NCI-H1048 (cell line): ENCODE measurements at places on chromosomes 16 and 17.
A peak's percentile ranks its signal among the peaks of the same experiment; 100 is the strongest.

GRCh38 chr17:71444078-71444477, 676.7 kb upstream of the SOX9 start:
- DNase-seq = no peak

GRCh38 chr16:49337814-49338350, 35.7 kb upstream of the C16orf78 start:
- no peak for DNase-seq

DNA sequence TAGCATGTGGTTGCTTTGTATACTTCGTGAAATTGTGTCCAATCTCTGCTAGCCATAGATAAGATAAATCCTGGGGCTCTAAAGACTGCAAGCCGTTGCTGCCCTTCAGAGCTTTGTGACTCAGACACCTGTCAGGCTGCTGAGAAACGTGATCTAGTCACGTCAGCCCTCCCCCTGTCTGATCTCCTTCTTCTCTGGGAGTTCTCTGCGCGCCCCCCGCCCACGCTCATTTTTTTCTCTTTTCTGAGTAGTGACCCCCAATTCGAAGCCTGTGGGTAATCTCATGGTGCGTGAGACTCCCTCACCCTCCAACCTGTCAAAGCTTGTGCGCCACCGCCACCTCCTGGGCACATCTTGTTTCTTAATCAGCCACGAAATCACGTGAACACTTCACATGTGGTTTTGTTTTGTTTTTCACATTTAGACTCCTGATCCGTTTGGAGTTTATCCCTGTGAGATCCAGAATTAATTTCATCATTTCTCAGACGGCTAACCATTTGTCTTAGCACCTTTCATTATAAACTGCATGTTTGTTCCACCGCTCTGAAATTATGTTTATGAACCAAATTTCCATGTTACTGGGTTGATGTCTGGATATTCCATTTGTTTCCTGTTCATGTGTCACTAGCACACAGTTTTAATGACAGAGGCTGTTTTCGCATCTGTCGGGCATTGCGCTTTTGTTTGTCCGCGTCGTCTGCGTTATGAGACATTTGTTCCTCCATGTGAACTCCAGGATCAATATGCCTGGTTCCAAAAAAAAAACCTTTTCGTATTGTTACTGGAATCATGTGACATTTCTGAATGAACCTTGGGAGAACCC, 977 bp upstream of the ZNF778 start:
- no peak for DNase-seq

DNA sequence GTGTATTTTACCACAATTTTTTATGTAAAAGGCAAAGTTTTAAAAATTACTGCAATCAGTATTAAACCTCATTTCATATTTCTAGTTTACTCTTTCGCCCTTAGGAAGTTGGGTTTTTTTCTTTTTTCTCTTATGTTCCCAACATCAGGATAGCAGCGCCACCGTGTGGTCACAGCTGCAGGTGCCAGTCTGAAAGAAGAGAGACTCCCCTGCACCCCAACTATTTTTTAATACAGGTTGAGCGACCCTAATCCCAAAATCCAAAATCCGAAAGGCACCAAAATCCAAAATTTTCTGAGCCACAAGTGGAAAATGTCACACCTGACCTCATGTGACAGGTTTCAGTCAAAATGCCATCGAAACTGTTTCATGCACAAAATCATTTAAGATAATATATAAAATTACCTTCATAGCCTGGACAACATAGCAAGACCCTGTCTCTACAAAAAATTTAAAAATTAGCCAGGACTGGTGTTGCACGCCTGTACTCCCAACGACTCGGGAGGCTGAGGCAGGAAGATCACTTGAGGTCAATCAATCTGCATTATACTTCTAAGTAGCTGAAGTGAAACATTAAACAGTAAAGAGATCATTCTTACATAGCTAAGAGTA, 21.8 kb upstream of the ASGR2 start:
- DNase-seq = peak; percentile 49

DNA sequence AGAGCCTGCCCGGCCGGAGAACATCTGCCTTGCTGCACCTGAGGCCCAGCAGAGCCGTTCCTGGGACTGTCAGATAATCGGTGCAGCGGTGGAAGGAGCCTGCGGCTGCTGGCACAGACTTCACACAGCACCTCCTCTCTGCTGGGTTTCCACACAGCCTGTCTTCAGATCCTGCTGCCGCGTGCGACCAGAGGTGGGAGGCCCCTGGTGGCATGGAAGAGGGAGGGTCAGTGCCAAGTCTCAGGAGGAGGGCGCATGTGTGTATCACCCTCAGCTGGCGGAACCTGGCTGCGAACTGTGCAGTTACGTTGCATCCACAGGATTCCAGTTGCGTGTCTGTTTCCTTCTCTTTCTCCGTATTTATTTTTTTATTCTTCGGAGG, 3.3 kb downstream of the CDK5R1 start:
- no peak for DNase-seq

- DNase-seq = no peak
These were observed 3.8 kb downstream of the ARHGDIA start for GRCh38 chr17:81867170-81867990.

- DNase-seq = no peak
These were observed 77.2 kb downstream of the SNX11 start for GRCh38 chr17:48184721-48185120.

- DNase-seq = no peak
These were observed 7.8 kb downstream of the IRX5 start for GRCh38 chr16:54938212-54939028.

DNA sequence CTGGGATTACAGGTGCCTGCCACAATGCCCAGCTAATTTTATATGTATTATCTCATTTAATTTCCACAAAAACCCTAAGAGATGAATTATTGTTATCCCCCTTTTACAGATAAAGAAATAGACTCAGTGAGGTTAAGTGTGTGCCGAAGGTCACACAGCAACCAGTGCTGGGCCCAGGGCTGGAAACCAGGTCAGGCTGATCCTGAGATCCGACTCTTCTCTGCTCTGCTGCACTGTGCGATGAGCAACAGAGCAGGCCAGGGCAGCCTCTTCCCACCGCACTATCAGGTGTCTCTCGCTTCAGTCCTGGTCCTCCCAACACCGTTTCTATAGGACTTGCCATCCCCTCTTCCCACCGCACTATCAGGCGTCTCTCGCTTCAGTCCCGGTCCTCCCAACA, 24.8 kb downstream of the GINS3 start:
- no peak for DNase-seq

DNA sequence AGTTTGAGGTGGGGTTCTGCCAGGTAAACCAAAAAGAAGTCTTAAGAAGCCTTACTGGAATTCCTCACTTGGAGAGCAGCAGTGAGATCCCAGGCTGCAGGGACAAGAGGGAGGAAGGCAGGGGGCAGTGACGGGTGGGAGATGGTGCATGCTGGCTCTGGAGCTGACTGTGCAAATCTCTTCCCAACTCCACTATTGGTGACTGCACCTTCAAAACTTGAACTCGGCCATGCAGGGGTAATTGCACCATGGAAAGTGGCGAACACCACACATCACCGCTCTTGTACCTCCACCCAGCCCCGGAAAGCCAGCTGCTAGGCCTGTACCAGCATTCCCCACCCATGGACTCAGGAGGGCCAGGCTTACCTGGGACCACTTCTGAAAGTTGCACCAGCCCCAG, 51.4 kb upstream of the CDR2 start:
- DNase-seq = no peak

- DNase-seq = no peak
These were observed 1.1 kb downstream of the SPECC1 start for GRCh38 chr17:20010099-20010863.

GRCh38 chr16:53041320-53042051, 11.2 kb downstream of the CHD9NB start:
- no peak for DNase-seq

- no peak for DNase-seq
These were observed 195.0 kb upstream of the MAF start for GRCh38 chr16:79795556-79795955.

- no peak for DNase-seq
These were observed 22.7 kb downstream of the NXN start for GRCh38 chr17:956905-957304.

DNA sequence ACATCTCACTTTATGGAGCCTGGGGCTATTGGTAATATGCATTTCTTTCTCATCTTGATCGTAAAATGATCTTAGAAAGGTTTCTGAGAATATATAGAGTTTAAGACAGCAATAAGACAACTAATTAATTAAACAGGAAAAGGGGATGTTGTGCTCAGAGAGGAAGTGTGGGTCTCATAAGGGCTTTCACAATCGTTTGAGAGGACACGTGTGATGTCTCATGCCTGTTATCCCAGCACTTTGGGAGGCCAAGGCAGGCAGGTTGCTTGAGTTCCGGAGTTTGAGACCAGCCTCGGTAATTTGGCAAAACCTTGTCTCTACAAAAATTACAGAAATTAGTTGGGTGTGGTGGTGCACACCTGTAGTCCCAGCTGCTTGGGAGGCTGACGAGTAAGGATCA, 295.6 kb downstream of the WWOX start:
- no peak for DNase-seq

DNA sequence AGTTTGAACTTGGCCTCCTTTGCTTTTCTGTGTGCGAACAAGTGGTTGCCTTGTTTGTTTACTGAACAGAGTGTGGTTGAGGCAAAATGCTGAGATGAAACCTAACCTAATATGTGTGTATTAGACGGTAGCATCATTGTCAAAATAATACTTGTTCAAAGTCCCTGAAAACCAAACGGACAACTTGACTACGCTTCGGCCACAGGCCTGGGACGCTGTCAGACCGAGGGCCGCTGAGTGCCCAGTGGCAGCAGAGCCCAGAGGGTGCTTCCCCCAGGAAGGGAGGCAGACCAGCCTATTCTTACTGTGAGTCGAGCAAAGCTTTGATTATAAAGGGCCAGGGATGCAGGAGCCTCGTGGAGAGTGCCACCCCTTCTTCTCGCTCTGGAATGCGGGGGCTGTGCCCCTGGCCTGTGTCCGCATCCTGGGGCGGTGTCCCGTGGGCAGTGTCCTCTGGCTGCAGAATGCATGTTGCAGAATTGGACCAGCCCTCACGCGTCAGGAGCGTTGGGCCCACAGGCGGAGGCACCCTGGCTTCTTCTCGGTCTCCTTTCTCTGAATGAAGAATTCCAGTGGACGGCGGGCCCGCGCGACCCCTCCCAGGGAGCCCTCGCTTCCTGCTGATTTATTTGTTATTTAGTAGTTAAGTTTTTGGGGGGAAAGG, 5.2 kb downstream of the ACSF3 start:
- DNase-seq = no peak

GRCh38 chr16:23695756-23696155, 17.1 kb downstream of the PLK1 start:
- DNase-seq = no peak

DNA sequence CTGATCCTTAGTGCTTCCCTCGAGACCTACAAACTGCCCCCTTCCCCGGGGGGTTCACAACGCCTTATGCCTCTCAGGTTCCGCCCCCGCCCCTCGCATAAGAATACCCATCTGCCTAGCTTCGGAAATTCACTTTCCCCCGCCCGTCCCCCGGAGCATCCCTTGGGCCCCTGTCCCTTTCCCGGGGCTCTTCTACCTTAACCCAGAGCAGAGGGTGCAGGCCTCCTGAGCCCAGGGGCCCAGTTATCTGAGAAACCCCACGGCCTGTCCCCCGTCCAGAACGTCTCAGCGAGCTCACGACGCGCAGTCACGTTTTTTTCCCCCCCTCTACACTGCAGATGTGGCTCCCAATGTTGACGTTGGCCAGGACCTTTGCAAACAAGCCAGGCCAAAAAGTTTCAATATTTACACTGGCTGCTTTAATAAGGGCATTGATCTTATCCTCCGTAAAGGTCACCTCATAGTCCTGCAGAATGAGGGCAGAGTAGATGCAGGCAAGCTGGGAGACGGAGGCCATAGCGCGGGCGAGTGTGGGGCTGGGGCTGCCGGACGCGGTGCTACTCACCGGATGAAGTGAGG, 1.4 kb upstream of the NBR1 start:
- no peak for DNase-seq

DNA sequence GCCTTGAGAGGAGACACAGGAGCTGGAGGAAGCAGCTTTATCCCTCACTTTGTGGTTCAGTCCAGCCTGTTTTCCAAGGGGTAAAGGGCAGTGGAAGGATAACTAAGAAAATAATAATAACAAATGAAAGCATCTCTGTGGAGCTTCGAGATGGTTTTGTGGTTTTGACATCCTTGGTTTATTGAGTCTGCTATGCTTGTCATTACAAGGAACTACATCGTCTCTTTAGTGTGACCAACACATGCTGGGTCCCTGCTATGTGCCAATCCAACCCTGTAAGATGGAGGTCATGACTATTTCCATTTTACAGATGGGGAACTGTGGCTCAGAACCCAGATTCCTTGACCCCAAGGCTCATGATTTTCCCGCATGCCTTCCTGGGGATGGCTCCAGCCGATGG, 124.8 kb downstream of the MRM1 start:
- no peak for DNase-seq

DNA sequence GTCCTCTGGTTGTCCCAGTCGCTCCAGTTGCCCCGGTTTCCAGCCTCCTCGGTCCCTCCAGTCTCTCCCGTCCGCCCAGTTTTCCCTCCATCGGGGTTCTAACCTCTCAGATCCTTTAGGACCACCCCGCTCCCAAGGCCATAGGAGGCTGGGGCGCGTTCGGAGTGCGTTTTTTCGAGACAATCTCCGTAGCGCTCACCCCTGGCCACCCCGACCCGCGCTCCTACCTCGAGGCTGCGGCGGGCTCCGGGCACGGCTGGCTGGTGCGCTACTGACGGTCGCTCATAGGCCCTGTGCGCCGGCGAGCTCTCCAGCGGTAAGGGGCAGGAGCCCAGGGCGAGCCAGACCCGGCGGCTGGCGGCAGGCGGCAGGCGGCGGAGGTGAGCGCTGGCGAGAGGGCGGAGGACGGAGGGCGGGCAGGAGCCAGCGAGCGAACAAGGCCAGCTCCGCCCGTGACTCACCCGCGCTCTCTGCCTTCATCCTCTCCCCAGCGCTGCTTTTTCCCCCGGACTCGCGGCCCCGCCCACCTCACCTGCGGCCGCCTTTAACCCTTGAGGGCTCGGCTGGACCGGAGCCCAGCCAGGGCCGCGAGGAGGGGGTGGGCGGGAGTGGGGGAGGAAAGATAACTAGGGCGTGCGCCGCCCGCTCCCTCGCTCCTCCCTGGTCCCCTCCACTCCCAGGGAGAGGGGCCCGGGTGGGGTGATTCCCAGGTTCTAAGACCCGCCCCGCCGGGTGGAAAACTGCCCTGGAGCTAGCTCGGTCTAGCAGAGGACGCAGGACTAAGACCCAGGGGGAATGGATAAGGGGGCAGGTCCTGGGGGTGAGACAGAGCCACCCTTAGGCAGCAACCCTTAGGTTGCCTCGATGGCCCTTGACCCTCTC, at the start of gene SP6:
Gene SP6 (minus strand): TSS at position 472 of the 882 bp plus-strand sequence. CDS start 2,734 bp downstream, outside the sequence.
- DNase-seq = no peak
